ENCODE measurements at places on chromosomes 2 and 18.

GRCh38 chr18:8686611-8687010 lies 18.7 kb upstream of the MTCL1 start:
- no peak for DNase-seq

DNA sequence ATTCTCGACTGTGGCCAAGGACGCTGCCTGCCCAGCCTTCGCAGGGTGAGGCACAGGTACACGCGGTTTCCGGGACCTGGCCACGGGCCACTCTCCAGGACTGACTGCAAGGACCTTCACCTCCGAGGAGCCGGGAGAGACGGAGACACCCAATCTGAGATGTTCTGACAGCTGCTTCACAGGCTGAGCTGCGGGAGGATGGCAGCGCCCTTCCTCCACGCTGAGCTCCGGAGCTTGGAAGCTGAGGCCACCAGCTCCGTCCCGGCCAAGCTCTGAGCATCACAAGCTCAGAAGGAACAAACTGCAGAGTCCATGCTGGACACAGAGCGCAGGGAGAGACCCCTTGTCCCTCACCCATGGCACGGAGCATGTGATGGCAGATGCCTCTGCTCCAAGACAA lies 71.1 kb upstream of the CTDP1 start:
- no peak for DNase-seq

GRCh38 chr2:80288576-80288975 lies 16.0 kb downstream of the LRRTM1 start:
- no peak for DNase-seq

DNA sequence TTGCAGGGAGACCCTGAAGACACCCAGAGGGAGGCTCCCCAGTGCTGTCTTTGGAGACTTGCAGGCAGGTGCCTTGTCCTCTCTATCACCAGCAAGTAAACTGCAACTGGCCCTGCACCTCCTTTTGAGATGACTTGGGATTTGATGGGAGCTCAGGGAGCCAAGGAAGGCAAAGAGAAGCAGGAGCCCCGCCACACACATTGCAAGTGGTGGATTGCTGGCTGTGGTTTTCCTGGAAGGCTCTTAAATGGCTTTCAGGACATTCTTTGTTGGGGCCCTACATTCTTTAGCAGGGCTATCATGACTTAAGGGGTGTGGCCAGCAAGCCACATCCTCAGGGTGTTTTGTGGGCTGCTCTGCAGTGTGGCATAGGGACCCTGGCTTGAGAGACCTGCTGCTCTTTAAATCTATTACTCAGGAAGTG lies 39.9 kb upstream of the CDC42EP3 start:
- peak; percentile 86 for DNase-seq

DNA sequence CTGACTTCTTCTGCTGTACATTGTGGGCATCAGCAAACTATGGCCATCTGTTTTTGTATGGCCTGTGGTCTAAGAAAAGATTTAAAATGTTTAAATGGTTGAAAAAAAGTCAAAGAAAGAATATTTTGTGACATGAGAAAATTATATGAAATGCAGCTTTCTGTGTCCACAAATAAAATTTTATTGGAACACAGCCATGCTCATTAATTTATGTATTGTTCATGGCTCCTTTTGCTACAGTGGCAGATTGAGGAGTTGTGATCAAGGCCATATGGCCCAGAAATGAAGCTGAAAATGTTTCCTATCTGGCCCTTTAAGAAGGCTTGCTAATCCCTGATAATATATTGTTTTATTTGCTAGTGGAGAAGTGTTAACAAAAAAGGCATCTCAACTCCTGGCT lies 162.0 kb downstream of the SLC4A3 start:
- DNase-seq = no peak

GRCh38 chr2:70474256-70474848 lies 79.3 kb downstream of the TGFA start:
- no peak for DNase-seq

- no peak for DNase-seq
Observed at GRCh38 chr2:155748131-155748530, 584.4 kb downstream of the NR4A2 start.

DNA sequence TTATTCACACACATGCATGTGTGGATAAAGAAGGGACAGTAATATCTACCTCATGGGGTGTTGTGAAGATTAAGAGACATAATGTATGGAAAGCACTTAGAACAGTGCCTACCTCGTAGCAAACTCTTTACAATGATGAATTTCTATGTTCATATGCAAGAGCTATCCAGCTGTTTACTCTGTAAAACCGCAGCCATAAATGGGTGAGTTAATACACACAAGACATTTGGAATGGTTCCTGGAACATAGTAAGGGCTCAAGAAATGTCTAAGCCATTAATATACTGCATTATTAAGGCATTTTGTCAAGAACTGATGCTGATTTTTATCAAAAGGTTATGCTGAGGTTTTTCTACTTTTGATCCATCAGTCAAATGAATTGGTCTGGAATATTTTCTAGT lies 1076.2 kb downstream of the TSN start:
- DNase-seq = no peak

GRCh38 chr2:170723446-170723958 lies 8.4 kb downstream of the SP5 start:
- peak; percentile 60 for DNase-seq

DNA sequence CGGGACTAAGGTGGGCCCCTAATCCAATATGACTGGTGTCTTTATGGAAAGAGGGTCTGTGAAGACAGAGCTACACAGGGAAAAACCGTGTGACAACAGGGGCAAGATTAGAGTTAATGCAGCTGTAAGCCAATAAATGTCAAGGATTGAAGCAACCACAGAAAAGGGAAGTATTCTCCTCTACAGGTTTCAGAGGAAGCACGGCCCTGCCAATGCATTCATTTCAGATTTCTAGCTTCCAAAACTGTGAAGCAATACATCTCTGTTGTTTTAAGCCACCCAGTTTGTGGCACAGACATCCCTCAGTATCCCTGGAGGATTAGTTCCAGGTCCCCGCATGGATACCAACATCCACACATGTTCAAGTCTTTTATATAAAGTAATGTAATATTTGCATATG lies 48.8 kb downstream of the SPP2 start:
- DNase-seq = no peak

DNA sequence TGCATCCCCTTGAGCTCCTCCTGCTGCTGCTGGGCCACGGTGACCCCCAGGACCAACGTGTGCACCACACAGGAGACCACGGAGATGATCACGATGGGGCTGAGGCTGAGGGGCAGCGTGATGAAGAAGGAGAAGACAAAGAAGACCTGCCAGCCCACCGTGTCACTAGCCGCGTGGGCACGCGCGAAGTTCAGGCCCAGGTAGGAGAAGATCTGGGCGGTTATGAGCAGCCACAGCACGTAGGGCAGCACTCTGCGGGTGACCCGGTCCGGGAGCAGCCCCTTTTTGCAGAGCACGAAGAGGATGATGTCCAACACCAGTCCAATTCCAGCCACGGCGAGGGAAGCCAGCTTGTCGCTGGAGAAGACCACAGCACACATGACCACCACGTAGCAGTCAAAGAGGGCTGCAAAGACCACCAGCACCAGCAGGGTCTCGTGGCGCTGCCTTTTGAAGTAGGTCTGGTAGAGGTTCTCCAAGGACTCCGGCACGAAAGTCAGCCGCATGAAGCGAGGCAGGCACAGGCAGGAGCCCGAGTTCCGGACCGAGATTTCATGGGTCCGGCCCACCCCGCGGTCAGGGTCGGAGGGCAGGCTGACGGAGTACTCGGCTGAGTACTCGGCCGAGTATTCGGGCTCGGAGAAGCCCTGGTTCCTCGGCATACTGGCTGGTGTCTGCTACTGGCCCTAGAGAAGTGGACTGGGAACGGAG lies 1.6 kb downstream of the ADCY3 start:
- DNase-seq = no peak

GRCh38 chr2:145930318-145930717 lies 1410.4 kb upstream of the ZEB2 start:
- DNase-seq = no peak

DNA sequence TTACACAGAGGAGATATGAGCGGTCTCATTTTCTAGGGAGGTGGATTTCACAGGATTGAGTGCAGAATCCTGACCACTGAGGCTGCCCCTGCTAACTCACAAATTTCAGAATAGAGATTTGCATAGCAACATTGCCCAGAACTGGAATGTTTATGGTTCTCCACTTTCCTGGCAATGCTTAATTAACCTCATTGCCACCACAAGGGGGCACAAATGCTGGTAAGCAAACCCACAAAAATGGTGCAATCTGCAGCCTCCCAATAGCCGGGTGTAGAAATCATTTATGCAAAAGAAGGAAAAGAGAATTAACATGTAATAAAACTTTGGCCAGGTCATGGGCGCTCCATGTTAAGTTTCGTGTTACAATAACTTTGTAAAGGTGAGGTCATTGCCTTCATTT lies 112.4 kb downstream of the CYRIA start:
- DNase-seq = peak; percentile 20

GRCh38 chr2:83162421-83162820 lies 1296.7 kb downstream of the SUCLG1 start:
- DNase-seq = no peak

DNA sequence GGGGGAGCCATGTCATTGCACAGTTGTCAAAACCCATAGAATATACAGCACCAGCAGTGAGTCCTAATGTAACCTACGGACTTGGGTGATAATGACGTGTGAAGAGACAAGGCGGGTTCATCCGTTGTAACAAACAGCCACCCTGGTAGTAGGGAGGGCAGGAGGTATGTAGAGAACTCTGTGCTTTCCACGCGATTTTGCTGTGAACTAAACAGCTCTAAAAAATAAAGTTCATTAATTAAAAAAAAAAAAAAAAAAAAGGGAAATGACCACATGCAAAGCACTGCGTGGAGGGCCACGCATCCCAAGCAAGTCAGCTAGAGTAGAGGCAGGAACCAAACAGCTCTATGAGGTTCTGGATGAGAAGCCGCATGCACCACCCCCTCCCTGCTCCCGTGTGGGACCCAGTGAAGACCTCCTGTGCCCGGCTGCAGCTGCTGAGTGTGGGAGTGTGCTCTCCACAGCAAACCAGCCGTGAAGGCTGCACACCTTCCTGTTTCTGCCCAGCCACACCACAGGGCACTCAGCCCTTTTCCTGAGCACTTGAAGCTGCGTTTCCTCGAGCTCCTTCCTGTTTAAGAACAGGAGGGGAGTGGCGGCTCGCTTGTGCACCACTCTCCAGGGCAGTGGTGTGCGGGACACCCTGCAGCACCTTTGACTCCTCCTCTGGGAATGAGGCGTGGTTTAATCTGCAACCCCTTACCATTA lies 65.6 kb downstream of the ODC1 start:
- no peak for DNase-seq

- DNase-seq = peak; percentile 19
Observed at GRCh38 chr2:147045113-147045512, 799.7 kb upstream of the ACVR2A start.

GRCh38 chr18:63410792-63411191 lies 11.5 kb downstream of the VPS4B start:
- DNase-seq = peak; percentile 19

- DNase-seq = no peak
Observed at GRCh38 chr2:20570249-20570648, 80.6 kb downstream of the HS1BP3 start.

- DNase-seq = no peak
Observed at GRCh38 chr2:120204022-120204405, 19.2 kb downstream of the TMEM185B start.

- DNase-seq = no peak
Observed at GRCh38 chr2:128026448-128027277, 1.2 kb downstream of the SAP130 start.

DNA sequence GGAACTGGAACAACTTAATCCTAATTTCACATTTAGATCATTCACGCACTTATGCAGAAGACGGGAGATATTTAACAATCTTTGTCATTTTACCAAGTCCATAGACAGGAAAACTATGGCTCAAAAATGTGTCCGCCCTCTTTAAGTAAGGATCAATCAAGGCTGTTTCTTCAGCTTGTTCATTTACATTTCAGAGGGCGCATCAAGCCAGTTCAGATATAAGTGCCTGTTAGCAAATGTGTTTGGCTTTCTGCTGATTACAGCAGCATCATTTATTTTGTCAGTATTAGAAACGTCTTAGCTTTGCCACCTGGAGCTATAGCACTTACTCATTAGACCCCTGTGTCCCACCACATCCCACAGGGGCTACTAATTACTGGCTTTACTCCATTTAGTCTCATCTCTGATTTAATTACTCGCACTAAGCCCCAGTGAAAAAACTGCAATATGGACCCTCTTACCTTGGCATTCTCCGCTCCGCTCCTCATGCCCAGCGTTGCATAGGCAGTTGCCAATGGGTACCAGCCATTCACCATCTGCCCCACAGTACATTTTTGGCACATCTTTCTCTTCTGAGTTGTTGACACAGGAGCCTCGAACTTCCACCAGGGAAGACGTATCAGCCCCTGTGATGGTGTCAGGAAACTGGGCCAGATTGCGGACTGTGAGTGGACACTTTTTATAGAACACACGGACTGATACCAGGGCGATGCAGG lies 8.7 kb downstream of the EPHA4 start:
- no peak for DNase-seq

GRCh38 chr2:137888845-137889244 lies 75.4 kb upstream of the HNMT start:
- DNase-seq = peak; percentile 23

GRCh38 chr2:211181626-211182025 lies 625.2 kb downstream of the CPS1 start:
- DNase-seq = no peak

- DNase-seq = no peak
Observed at GRCh38 chr18:8008033-8008432, 440.9 kb downstream of the PTPRM start.

GRCh38 chr18:78542204-78542603 lies 437.4 kb upstream of the SALL3 start:
- DNase-seq = no peak

Measured in NCI-H226 (cell line).